Activated T-cell treated with anti-CD3 and anti-CD28 coated beads, Interleukin-2, amount 50 U/mL, for 72 hours (primary cell): ENCODE measurements at places on chromosomes 7 and 10.

- DNase-seq = no peak
These were observed 6.3 kb upstream of the C10orf95 start for GRCh38 chr10:102457591-102458150.

DNA sequence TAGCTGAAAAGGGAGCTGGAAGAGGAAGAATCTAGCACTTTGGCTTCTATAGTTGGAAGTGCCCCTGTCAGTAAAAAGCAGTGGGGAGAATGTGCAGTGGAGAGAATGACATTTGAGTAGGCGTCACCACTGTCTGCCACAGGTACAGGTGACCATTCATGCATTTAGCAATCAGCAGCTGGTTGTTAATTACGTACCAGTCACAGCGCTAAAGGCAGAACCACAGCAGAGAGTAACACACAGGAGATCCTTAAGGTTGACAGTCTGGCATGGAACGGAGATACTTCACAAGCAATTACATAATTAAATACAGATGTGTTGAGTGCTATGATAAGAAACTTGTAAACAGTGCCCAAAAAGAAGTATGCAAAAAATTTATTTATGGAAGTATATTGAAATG, 24.8 kb downstream of the C10orf67 start:
- no peak for DNase-seq

DNA sequence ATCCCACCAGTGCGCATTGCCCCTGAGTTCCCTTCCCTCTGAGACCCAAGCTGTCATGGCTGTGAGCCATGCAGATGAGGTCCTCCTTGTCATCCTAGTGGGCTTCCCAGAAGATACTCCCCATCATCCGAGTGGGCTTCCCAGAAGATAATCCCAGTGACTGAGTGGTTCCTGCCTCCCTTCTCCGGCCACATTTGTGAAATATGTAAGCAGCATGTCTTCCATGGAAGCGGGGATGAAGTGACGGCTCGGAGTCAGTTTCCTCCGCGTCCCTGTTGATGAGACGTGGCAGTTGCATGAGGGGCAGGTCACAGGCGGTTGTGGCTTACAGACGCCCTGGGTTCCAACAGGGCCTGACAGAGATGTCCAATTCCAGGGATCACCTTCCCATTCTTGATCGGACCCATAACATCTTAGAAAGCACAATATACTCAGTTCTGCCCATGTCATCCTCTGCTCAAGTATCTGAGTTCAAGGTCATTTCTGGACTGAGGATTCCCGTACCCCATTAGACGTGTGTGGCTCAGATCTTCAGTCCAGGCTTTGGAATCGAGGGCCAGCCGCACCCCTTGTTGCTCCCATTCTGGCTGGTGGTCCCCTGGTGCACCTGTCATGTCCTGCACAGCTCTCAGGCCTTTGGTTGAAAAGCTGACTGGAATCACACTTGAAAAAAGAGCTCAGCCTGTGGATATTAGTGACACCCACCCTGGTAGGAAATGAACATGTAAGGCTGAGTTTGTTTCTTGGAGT, 166.9 kb downstream of the PTPRN2 start:
- no peak for DNase-seq

- DNase-seq = no peak
These were observed 228.5 kb upstream of the CACNA2D1 start for GRCh38 chr7:82672078-82672477.

DNA sequence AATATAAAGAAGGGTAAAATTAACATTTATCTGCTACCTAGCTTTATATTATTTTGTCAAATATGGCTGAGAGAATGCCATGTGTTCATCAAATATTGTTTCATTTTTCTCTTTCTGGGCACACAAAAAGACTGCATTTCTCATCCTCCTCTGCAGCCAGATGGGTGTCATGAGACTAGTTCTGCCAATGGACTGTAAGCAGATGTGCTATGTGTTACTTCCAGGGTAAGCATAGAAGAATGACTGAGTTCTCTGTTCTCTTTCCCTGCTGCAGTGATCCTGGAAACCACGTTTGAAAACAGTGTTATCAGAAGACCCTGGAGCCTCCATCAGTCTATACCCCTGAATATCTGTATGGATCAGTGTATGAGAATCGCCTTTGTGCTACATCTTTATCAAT, 24.1 kb upstream of the SLK start:
- no peak for DNase-seq

- DNase-seq = no peak
These were observed 139.5 kb upstream of the FZD8 start for GRCh38 chr10:35781643-35782035.

GRCh38 chr10:103576862-103577261, 83.4 kb downstream of the NEURL1 start:
- DNase-seq = no peak

DNA sequence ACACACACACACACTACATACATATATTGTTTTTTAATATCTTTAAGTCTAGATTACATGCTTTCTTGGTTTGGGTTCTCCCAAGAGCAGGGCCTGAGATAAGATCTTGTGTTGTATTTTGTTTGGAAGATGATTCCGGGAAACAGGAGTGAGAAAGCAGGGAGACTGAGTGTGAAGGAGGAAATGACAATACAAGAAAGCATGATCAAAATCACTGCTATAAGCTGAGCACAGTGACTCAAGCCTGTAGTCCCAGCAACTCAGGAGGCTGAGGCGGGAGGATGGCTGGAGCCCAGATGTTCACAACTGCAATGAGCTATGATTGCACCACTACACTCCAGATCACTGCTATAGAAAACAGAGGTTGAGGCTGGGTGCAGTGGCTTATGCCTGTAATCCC, 267.6 kb downstream of the SKIDA1 start:
- DNase-seq = no peak

DNA sequence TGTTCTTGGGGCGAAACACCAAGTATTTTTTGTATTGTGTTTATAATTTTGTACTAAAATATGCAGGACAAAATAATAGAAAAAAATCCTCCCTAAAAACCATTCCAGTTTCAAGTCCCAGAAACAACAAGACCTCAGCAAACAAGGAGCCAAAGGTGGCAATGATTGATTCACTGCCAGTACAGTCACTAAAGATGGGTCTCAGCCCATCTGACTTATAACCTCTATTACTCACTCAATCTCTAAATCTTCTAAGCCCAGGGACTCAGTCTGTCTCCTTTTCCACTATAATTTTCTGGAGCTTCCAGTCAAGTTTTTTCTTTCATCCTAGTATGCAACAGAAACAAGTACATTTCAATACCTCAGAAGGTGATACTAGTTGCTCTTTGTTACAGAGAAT, 33.3 kb downstream of the SNX13 start:
- no peak for DNase-seq
